ENCODE measurements at places on chromosomes 1 and 21.

GRCh38 chr1:79811173-79811572 is 804.6 kb upstream of the ADGRL4 start:
- no peak for DNase-seq

GRCh38 chr21:41407541-41408460 is 18.2 kb upstream of the MX1 start:
- no peak for DNase-seq

GRCh38 chr1:17941431-17942189 is 166.0 kb upstream of the IGSF21 start:
- no peak for DNase-seq

- DNase-seq: no peak
Measured at GRCh38 chr1:244965185-244966030, 101.1 kb upstream of the HNRNPU start.

DNA sequence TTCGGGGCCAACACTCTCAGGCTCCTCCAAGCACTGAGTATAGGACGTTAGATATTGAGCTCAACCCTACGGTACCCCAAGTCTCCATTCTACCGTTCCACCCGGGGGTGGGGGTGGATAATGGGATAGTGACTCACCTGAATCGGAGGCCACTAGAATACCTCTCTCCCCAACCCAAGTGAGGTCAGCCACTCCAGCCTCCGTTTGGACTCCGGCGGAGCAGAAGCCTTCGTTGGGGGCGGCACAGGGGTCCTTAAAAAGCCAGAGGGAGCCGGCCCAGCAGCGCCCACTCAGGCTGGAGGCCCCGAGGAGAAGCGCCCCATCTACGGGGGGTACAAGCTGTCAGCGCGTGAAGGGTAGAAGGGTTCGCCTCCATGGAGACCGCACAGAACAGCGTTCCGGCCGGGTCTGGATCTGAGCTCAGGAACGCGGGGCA is 556 bp downstream of the WDR77 start:
- no peak for DNase-seq

GRCh38 chr1:56453016-56453415 is 126.3 kb downstream of the PLPP3 start:
- no peak for DNase-seq

GRCh38 chr1:38283696-38284470 is 237.3 kb upstream of the POU3F1 start:
- no peak for DNase-seq

- no peak for DNase-seq
Measured at GRCh38 chr1:14939527-14940284, 213.8 kb upstream of the TMEM51 start.

GRCh38 chr1:18155881-18156385 is 48.3 kb downstream of the IGSF21 start:
- peak; percentile 85 for DNase-seq

GRCh38 chr1:89590341-89591080 is 42.4 kb upstream of the LRRC8C start:
- DNase-seq: no peak

DNA sequence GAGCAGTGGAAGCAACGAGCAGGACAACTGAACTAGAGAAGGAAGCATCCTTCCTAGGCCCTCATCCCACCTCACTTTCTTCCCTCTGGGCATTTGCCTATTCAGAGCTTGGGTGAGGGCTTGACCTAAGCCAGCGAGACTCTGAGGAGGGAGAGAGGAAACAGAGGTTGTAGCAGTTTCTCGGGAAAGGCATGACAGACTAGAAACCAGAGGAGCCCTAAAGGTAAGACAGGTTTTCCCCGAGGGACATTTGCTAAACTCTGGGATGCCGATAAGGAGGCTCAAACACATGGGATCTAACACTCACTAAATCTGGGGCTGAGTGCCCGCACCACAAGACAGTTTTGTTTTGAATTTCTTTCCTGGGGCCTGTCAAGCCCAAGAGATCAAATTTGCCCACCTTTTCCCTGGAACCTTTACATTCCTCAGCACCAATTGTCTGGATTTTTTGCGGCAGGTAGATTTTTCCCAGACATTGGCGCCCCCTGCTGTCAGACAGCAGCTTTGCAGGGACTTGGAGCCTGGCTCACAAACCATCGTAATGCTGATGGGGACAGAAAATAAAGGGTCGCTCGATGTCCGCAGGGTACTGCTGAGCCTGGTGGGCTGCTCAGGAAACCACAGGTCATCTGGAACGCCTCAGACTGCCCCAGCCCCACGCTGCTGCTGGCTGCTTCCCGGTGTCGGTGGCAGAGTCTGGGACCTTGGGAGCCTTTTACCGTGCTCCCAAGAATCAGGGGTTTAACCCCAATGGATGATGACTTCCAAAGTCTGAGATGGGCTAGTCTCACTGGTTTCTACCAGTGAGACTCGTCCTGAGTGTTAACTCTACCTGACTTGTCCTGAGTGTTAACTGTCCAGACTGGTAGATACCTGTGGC is 23.4 kb upstream of the TSPAN2 start:
- peak; percentile 36 for DNase-seq

DNA sequence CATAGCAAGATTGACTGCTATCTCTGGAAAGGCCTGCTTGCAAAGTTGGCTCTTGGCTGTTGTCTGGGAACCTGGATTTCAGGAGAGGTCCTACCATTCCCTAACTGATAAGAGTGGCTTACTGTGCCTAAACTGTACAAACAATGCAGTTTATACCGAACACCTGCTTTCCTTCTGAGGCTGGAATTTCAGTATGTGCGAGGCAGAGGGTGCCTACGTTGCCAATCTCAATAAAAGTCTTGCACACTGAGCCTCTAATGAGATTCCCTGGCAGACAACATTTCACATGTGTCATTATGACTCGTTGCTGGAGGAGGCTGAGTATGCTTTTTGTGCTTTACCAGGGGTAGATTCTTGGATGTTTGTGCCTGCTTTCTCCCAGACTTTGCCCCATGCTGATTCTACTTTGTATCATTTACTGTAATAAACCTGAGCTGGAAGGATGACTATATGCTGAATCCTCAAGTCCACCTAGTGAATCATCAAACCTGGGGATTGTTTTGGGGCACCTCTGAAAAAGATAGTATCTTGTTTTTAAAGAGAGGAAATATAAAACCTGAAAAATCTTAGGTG is 58.9 kb upstream of the GNG4 start:
- DNase-seq: peak; percentile 1

DNA sequence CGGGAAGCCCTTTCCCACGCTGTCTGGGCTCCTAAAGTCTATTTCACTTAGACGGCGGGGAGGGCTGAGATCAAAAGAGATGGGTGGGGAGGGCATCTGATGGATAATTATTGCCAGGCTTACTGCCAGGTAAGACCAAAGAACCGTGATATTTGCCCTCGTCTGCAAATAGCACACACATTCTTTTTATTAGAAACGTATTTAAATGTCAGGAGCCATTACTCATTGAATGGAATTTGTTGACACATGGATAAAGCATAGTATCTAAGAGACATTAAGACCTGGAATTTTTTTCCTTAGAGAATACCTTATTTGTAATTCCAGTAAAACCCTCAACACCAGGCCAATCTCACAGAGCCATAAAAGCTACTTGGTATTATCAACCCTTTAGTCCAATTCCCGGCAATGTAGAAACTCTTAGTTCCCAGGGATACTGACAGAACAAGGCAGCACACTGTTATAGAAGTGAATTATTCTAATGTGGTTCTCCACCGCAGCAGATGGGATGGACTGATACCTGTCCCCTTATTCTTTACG is 10.6 kb downstream of the URB1 start:
- DNase-seq: peak; percentile 88

- DNase-seq: no peak
Measured at GRCh38 chr21:43001316-43001715, 27.0 kb downstream of the PKNOX1 start.

DNA sequence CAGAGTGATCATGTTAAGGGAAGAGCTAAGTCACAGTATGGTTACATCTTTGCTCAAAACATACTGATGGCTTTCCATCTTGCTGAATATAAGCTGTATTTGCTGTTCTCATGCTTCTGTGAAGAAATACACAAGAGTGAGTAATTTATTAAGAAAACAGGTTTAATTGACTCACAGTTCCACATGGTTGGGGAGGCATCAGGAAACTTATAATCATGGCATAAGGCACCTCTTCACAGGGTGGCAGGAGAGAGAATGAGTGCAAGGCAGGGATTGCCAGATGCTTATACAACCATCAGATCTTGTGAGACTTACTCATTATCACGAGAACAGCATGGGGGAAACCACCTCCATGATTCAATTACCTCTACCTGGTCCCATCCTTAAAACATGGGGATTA is 24.4 kb upstream of the RGS5 start:
- no peak for DNase-seq

GRCh38 chr1:22854688-22855565 is 117.7 kb downstream of the LACTBL1 start:
- DNase-seq: no peak

- peak; percentile 26 for DNase-seq
Measured at GRCh38 chr1:214637722-214638458, 34.9 kb downstream of the CENPF start.

- no peak for DNase-seq
Measured at GRCh38 chr21:34874684-34875513, 174.2 kb downstream of the RUNX1 start.

GRCh38 chr1:32142446-32143301 is 34.8 kb downstream of the KPNA6 start:
- DNase-seq: no peak

- DNase-seq: no peak
Measured at GRCh38 chr1:25534410-25534788, 9.0 kb upstream of the LDLRAP1 start.

DNA sequence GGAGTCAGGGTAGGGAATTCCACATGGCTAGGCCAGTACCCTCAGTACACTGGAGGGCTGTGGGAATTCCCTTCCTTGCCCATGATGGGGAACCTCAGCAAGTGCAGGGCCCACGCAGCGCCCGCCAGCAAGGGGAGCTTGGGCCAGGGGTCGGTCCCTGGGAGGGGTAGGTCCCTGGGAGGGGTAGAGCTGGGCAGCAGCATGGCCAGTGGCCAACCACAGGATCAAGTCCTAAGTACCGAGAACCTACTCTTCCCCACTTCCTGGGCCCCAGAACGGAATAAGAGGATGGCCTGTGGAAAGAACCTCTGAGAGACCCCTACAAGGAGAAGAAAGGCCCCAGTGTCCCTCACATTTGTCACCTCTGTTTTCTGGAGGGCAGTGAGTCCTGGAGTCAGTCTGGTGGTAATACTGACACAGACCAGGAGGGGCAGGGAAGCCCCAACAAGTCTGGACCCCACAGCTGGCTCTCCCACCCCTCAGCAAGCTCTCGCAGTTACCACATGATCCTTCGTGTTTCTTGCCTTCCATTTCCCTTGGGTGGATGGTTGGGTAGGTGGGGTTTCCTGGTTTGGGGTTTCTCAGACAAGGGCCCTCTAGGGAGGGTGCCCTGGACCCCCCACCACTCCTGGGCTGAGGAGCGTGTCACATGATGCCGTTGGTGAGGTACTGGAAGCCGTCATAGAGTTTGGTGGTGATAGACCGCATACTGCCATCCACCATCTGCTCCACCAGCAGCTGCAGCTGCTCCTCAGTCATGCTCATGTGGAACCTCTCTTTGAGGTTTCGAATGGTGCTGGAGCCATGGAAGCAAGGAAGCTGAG is 10.3 kb downstream of the ZNF687 start:
- no peak for DNase-seq

GRCh38 chr1:41919764-41920397 is 1.2 kb upstream of the HIVEP3 start:
- DNase-seq: peak; percentile 43

DNA sequence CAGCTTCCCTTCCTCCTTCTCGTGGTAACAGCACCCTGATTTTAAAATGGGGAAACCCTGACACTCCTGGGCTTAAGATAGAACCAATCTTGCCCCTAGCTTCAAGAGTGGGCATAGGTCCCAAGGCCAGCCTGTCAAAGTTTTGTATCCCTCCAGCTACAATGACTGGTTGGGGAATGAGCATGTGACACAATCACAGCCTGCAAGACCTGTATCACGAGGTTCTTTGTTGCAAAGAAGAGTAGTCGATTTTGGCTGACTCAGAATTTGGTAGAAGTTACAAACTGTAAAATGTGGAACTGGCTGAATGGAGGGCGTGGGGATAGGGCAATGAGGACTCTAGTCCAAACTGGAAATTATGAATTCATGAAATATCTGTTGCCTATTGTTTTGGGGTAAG is 18.7 kb downstream of the CTSK start:
- DNase-seq: no peak

GRCh38 chr1:5617179-5617520 is 375.1 kb downstream of the NPHP4 start:
- DNase-seq: no peak

DNA sequence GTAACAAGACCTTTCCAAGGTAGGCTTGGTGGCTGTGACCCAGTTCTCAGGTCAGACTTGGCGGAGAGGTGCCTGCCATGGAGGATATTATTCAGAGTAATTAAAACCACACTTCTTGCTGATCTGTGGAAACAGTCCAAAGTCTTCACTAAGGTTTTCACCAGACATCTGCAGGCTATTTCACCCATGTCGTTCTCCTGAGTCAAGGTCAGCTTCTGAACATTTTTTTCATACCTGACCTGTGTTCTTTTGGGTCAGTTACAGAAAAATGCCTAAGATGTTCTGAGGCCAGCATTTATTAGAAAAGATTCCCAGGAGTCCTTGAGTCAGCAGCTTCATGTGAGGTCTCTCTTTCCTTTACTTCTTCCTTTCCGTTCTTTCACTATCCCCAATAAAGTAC is 54.9 kb downstream of the RGL1 start:
- DNase-seq: no peak

DNA sequence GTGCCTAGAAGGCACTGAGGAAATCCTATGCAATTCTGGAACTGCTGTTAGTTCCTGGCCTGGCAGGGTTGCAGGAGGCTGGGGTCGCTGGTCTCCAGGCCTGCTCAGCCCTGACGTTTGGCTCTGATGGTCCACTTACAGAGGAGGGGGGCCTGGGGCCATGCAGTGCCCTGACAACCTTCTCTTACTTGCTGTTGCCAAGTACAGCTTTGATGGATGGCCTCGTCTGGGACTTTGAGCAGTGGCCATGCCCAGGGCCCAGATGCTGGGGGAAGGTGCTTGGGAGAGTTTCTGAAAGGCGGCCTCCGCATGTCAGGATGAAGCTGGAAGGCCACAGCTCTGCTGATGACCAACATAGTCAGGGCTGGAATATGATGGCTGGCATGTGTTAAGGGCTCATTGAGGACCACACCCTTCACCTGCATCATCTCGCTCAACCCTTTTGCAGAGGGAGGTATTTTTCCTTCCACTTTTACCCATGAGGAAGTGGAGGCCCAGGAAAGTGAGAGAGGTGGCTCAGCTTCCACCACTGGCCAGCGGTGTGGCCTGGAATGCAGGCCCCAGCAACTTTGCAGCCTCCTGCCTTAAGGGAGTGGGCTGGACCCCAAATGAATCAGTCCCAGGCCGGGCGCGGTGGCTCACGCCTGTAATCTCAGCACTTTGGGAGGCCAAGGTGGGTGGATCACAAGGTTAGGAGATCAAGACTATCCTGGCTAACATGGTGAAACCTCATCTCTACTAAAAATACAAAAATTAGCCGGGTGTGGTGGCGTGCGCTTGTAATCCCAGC is 34.7 kb upstream of the LRRC3 start:
- no peak for DNase-seq

DNA sequence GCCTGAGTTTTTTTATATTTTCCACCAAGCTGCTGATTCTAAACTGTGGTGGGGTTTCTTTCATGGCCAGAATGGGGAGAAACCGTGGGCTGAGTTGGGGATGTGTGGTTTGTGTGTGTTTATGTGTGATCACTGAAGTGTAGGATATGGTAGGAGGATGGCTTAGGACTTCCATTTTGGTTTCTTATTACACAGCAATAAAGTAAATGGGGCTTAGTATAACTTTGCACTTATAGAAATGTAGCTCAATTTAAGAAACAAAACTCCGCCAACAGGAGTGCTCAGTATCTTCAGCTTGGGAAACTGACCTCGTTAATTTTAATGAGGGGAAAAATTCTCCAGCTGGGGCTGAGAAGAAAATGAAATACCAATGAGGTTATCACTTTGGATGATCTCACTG is 77.8 kb downstream of the PBX1 start:
- no peak for DNase-seq

GRCh38 chr1:58785442-58786058 is 1.7 kb upstream of the JUN start:
- peak; percentile 88 for DNase-seq

All from NCI-H1105 treated with DMSO at 0.1 percent for 48 hours (cell line).